ENCODE measurements at places on chromosomes 1 and 21.

- no peak for DNase-seq
These were observed 222.6 kb upstream of the C1orf174 start for GRCh38 chr1:4122513-4123160.

- no peak for DNase-seq
These were observed 45.5 kb upstream of the CCDC190 start for GRCh38 chr1:162906485-162906884.

GRCh38 chr1:11132563-11133293, 33.1 kb upstream of the EXOSC10 start:
- no peak for DNase-seq

DNA sequence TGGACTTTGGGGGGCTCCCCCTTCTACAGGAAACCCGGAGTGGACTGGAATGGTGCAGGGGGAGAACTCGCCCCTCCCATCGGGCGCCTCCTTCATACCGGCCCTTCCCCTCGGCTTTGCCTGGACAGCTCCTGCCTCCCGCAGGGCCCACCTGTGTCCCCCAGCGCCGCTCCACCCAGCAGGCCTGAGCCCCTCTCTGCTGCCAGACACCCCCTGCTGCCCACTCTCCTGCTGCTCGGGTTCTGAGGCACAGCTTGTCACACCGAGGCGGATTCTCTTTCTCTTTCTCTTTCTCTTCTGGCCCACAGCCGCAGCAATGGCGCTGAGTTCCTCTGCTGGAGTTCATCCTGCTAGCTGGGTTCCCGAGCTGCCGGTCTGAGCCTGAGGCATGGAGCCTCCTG, at the start of gene TNFRSF14:
Gene TNFRSF14 (plus strand): TSS at position 95 of the 401 bp plus-strand sequence. CDS start 294 bp downstream, at position 389.
- DNase-seq = peak; percentile 54

GRCh38 chr1:37181425-37181824, 147.1 kb upstream of the GRIK3 start:
- no peak for DNase-seq

DNA sequence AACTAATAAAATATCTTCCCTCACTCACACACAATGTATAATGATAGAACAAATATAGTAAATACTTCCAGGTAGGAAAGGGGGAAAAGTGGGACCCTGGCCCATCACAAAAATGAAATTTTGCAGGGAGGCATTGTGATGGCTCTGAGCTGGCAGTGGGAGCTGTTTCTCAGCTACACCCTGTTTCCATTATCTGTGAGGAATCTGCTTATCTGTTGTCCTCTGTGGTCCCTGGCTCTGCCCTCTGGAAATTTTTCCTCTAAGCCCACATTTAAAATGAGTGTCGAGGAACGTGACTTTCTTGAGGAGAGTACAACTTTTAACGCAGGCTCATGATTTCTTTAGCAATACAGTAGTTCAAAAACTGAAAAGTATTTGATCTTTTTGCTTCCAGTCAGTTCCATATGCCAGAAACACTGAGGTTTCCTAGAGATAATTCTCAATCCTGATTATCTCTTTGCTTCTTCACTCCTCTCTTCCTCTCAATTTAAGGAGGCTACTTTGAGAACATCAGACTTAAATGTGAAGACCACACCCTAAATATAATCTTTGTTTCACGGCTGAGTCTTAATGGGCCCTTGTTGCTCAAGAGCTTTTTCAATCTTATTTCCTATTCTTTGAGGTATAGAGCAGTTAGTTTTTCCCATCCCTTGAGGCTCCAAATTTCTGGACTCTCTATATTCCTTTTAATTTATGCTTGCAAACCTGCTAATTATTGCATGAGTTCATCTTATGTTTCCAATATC, 5.0 kb upstream of the EEIG2 start:
- DNase-seq = no peak

- DNase-seq = peak; percentile 57
These were observed 22.7 kb upstream of the PIK3CD start for GRCh38 chr1:9628541-9629444.

DNA sequence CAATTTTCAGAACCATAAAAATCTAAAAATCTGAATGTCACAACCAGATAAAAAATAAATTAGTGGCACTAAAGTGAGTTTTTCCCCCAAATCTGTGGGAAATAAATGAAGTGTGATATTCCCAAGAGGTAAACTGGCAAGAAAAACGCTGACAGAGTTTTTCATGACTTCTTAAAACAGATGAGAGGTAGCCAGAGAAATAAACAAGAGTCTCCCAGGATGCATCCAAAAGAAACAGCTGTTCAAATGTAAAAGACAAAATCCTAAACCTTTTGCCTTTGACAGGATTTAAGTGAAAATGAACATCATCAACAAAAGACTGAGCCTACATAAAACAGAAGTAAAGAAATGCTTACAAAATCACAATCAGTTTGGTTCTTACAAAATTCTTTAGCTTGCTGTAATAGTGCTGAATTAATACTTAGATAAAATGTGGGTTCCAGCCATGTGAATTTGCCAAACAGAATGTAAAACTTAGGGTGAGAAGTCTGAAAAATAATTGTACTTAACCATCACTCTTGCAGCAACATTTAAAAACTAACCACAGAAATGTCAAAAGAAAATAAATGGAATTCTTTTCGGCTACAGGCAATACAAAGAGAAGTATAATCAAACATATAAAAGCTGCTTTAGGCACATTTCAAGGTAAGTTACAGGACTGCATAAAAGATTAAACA, 133.6 kb downstream of the EIF4G3 start:
- no peak for DNase-seq

DNA sequence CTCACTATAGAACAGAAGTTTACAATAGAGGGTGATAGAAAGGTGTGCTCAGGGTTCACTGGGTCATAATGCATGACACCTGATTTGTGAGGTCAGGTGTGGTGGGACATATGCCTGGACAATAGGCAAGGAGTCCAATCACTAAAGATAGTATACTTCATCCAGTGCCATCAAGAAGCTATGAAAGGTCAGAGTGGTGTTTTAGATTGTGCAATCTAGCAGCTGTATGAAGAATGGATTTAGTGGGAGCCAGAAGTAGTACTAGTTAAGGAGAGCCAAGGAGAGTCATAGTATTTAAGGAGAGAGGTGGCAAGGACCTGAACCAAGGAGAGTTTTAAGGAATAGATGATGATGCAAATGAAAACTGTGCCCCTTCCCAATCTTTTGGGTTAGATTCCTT, 80.6 kb upstream of the C1orf105 start:
- DNase-seq = no peak

- no peak for DNase-seq
These were observed 70.8 kb downstream of the TIAM1 start for GRCh38 chr21:31273278-31273677.

- DNase-seq = peak; percentile 5
These were observed 25.5 kb downstream of the ETV3L start for GRCh38 chr1:157073944-157074685.

- no peak for DNase-seq
These were observed 131.1 kb downstream of the EVI5 start for GRCh38 chr1:92653605-92654381.

- DNase-seq = peak; percentile 68
These were observed 32.4 kb downstream of the EIF2D start for GRCh38 chr1:206579747-206580437.

DNA sequence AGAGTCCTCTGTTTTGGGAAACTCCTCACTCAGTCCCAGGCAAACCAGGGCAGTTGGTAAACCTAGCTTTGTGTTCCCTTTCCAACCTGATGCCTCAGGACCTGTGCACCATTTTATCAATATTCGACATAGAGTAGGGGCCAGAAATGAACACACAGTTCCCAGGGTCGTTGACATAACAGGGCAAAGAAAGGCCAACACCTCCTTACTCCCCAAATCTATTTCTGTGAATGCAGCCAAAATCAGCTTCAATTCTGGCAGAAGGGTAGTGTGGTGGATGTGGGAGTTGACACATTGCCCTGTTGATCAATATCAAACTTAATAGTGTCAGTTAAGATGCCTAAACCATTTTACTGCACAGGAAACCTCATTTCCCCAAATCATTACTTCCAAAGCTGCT, 104.6 kb upstream of the SPATA6 start:
- no peak for DNase-seq

DNA sequence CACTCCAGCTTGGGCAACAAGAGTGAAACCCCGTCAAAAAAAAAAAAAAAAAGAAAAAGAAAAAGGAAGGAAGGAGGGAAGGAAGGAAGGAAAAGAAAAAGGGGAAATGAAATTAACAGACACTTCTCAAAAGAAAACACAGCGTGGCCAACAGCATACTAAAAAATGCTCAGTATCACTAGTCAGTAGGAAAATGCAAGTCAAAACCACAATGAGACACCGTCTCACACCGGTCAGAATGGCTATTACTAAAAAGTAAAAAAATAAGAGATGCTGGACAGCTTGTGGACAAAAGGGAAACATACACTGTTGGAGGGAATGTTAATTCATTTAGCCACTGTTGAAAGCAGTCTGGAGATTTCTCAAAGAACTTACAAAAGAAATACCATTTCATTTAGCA, 369.5 kb upstream of the BRINP3 start:
- DNase-seq = no peak

DNA sequence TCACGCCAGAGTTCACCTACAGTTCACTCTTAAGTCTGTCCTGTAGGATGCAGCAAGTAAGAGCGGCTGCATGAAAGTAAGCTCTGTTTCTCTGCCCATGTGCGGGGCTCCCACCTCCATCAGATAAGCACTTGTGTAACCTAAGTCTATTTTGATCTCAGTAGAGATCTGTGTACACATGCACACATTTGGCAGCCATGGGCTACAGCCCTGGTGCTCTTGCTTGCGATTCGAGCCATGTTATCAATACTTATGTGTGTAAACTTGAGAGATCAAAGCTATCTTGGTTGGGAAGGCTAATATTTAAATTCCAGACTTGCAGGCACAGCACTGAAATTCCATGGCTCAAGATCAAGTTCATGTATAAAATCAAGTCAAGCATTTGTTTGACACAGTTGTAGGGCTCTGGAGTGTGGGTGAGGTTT, 244.7 kb upstream of the FGGY start:
- no peak for DNase-seq

GRCh38 chr1:214224611-214225354, 56.2 kb upstream of the SMYD2 start:
- DNase-seq = no peak

- no peak for DNase-seq
These were observed 55.3 kb upstream of the DPH5 start for GRCh38 chr1:101080859-101081258.

- no peak for DNase-seq
These were observed 5.7 kb downstream of the GPR88 start for GRCh38 chr1:100543640-100544039.

DNA sequence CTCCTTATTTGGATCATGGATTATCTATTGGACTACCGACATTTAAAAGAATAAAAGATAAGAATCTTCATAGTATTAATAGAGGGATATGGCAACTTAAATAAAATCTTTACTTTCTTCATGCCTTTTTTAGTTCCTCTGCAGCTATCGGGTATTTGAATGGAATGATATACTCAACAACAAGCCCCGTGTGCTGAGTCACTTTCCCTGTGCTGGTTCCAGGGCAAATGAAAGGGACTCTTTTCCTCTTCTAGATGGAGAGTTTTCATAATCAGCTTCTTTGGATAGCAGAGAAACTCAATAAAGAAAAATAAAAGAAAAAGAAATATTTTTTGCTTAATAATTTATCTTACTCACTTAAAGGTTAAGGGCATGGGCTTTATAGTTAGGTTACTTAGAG, 213.7 kb downstream of the LRRC40 start:
- DNase-seq = no peak

DNA sequence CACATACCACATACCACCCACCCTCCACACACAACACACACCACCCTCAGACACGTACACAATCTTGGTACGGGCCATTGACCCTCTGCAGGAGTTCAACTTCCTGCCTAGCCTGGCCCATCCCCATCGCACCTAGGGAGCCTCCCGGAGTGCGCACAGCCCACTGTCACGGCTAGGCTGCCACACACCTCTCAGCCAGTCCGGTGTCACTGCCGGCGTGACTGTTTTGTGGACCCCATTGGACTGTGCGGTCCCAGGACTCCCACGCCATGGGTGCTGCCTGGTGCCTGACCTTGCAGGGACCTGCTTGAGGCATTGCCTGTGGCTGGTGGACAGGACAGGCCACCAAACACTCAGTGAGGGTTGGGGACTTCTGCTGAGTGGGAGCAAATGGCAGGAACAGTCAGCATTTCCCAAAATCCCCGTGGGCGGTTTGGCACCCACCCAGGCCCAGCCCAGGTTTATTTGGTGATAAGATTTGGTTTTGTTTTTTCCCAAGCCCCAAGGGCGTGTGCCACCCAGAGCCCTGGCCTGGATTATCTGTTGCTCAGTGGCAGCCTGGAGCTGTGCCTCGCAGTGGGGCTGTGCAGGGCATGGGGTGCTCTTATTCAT, 27.7 kb downstream of the RAB7B start:
- no peak for DNase-seq

- no peak for DNase-seq
These were observed 41.6 kb upstream of the TMEM52 start for GRCh38 chr1:1960480-1961196.

DNA sequence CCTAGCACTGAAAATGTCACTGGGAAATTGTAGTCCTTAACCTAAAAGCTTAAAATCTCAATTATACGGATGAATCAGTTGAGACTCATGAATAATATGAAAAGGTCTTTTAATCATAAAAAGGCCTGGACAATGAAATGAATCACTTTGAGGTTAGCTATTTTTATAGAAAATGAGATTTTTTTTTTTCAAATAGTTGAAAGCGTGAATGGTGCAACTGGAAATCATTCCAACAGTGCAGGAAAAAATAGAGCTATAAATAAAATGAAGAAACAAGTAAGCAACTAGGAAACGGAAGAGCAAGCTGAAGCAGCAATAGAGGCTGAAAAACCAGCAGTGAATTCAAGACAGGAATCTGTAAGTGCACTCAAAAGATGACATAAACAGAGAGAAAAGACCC, 142.9 kb downstream of the BACH1 start:
- DNase-seq = no peak

DNA sequence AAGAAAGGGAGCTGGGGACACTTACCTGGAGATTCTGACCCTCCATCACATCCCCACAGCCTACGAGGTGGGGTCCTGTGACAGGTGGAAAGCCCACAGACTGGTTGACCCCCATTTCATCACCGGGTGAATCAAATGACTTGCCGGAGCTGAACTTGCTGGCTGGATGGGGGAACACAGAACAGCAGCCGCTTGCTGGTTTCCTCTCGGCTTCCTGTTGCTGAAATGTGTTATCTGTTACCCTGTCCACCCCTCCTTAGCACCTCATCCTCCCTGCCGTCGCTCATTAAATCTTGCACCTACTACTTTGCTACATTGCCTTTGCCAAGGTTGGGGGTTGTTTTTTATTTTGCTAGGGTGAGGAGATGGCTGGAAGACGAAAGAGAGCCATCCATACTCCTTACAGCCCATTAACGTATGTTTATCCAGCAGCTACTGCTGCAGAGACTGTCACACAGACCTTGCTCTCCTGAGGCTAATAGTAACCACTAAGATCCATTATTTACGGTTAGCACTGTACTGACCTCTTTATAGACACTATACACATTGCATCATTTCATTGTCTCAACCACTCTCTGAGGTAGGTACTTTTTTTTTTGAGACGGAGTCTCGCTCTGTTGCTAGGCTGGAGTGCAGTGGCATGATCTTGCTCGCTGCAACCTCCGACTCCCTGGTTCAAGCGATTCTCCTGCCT, 7.0 kb downstream of the PAFAH2 start:
- DNase-seq = peak; percentile 36

GRCh38 chr1:157437296-157437695, 115.0 kb downstream of the FCRL5 start:
- DNase-seq = no peak

Data from activated T-cell treated with anti-CD3 and anti-CD28 coated beads for 1 hour (primary cell).